ENCODE measurements at places on chromosomes 3 and 15.
A peak's percentile ranks its signal among the peaks of the same experiment; 100 is the strongest.

DNA sequence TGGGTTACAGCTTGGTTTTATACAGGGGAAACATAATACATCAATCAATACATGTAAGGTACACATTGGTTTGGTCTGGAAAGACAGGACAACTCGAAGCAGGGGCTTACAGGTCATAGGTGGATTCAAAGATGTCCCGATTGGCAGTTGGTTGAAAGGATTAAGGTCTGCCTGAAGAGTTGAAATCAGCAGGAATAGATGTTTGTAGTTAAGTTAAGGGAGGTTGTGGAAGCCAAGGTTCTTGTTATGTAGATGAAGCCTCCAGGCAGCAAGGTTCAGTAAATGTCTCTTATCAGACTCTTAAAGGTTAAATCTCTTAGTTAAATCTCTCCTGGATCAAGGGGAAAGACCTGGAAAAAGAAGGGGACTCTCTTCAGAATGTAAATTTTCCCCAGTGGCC lies 58.4 kb upstream of the MINAR1 start:
- DNase-seq = no peak

DNA sequence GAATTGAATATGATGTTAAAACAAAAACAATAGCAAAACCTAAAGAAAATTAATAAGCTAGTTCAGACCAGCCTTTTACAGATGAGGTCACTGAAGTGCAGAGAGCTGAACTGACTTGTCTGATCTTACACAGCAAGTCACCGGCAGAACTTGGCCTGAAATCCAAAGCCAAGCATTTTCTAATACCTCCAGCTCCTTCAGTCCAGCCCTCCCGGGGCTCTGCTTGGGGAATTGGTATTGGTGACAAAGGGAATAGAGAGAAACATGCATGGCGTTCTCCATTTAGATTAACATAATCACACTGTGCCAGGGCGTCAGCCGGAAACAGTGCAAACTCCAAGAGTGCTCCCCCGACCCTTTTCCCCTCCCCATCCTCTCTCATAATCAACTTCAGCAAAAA lies 14.1 kb upstream of the ZSCAN2 start:
- DNase-seq = no peak

- peak; percentile 50 for DNase-seq
These were observed 161.6 kb upstream of the PDZRN3 start for GRCh38 chr3:73786321-73786807.

DNA sequence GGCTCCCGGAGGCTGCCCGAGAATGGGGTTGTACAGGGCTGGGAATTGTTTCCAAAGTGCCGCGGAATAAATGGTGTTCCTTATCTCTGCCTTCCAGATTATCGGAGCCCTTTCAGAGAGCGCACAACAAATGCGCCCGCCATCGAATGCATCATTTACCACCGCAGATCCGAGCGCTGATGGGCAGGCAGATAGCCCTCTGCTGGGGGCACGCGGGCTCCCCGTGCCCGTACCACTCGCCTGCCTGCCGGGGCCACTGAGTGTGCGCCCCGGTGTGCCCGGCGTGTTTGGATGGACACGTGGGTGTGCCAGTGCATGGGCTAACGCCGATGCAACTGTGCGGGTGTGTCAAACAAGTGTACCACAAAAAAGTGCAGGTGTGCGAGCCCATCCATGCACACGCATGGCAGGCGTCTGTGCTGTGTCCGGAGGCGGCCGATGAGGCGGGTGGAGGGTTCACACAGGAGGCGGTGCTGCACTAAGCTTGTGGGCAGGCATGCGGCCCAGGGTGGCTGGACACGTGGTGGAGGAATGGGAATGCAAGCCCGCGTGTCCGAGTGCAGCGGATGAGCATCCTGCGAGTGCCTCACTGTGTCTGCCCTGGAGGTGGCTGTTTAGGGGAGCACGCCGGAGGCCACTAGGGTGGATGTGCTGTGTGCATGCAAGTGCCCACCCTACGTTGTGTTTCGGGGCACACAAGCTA lies 3.8 kb upstream of the GATA2 start:
- peak; percentile 56 for DNase-seq

GRCh38 chr3:143294188-143294587 lies 174.6 kb downstream of the CHST2 start:
- no peak for DNase-seq

- no peak for DNase-seq
These were observed 513 bp downstream of the SS18L2 start for GRCh38 chr3:42590989-42591756.

DNA sequence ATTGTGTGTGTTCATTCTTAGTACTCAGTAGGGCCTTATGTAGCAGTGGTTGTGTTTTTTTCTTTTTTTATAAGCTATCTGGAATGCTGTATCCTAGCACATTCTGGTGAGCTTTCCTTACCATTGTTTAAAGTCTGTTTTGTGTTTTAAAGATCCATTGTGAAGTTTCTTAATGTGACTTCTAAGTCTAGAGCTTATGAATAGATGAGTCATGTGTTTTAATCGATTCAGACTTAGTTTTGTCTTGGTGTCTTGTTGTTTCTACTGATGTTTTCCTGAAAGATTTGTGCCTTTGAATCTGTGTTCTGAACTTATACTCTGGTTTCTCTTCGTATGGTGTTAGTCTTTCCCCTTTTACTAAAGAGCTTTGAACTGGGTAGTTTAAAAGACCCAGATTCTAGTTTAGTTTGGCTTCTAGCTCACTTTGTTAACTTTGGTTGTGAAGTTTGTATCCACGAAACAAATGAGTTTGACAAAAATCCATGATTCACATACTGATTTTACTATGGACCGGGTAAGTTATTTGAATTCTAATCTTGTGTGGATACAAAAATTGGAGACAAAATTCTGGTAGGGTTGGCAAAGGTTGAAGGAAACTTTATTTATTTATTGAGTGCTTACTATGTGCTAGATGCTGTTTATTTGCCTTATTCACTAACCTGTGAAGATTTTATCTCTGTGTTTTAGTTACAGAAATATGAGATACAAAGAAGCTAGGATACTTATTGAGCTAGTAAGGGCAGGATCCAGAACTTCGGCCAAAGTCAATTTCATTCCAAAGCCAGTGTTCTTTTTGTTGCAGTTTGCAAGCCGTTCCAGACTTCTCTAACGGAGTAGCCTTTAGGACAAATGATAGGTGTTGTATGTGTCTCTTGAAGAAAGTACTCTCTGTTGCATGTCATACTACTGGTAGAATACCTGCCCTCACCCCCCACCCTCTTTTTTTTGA lies 24.8 kb downstream of the AKAP13 start:
- DNase-seq = no peak

DNA sequence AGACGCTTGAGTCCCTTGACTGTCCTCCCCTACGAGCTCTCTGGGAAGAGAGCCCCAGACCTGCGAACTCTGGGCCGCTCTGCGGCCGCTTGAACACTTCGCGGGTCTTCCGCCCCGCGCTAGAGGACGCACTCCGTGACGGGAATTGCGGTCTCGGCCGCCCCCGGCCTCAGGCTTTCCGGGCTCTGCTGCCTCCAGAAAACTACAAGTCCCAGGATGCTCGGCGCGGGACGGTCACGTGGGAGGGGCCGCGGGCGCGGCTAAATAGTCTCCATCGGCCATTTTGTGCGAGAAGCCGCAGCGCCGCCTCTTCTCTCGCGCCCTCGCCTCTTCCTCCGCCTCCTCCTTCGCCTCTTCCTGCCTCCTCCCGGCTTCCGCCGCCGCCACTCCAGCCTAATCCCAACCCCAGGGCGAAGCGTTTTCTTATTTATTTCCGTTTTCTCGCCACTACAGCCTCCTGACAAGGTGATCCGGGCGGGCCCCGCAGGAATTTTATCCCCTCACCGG lies at the start of gene EIF1B:
Gene EIF1B, plus strand, starts transcription at position 290 of the 507 bp plus-strand sequence. CDS start 235 bp downstream, outside the sequence.
- peak; percentile 97 for DNase-seq

GRCh38 chr15:68447209-68447608 lies 15.2 kb upstream of the ITGA11 start:
- no peak for DNase-seq

DNA sequence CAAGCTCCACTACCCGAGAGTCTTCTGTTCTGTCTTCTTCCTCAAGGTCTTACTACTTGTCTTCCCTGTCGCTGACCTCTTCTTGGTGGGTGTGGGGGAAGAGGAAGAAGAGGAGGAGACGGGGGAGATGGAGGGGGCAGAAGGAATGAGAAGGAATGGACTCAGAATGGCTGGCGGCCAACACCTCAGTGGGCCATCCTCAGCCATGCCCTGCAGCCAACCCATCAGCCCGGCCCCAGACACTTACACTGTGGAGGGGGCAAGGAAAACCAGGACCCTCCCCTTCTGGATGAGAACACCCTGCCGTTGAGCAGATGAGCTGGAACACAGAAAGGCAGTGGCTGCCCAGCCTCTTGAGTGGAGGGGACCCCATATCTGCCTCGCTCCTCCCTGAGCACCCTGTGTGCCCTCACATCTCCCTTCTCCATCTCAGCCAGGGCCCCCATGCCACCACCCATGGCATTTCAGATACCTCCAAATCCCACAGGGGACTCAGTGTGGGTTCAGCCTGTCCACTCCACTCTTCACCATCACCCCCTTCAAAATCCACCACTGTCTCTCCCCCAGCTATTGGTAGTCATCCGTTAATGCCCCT lies 45.5 kb upstream of the PRR23E start:
- no peak for DNase-seq

GRCh38 chr15:81336568-81336967 lies 12.6 kb upstream of the STARD5 start:
- peak; percentile 33 for DNase-seq

GRCh38 chr3:48938156-48938555 lies 19.5 kb downstream of the ARIH2 start:
- no peak for DNase-seq

- DNase-seq = no peak
These were observed 365.6 kb downstream of the MAGI1 start for GRCh38 chr3:65672871-65673815.

DNA sequence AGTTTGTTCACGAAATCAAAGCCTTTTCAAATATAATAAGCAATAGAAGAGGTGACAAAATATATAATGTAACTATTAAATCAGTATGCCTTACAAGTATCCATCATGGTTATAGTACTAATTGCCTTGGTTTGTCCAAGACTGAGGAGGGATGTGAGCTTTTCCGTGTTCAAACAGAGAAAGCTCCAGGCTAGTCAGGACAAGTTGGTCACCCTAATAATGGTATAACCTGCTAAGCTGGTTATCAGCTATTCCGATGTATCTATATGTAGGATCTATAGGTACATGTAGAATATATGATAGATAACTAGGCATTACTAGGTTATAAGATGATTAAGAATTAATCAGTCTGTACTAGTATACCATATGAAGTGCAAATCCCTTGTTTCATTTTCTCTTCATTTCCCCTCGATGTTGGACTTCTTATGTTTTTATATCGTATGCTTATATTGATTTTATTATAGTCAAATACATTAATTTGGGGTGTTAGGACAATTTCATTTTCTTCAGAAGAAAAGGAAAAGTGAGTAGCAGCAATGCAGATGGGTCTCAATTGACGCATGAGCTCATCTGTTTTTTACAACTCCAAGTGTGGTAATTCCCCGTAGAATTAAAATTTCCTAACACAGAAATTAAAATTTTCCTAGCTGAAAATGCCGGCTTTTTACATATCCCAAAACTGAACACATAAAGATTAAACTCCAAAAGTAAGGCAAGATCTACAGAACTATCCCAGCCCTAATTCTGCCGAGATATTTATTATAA lies 419.1 kb downstream of the TIGIT start:
- no peak for DNase-seq

DNA sequence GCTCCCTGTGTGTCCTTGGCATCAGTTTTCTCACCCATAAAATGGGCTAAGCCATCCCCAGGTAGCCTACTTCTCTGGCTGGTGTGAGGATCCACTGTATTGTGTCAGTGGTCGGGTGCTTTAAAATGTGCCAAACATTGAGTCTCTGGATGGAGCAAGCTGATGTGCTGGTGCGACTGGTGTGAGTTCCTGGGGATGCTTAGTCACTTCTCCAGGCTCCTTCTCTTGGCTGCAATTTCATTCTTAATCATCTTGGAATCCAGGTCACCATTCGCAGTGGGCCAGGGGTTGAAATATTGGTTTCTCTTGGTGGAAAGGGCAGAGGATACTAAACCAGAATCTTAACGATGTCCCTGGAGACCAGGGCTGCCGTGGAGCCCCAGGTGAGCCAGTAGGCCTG lies 29.3 kb downstream of the SCN5A start:
- no peak for DNase-seq

DNA sequence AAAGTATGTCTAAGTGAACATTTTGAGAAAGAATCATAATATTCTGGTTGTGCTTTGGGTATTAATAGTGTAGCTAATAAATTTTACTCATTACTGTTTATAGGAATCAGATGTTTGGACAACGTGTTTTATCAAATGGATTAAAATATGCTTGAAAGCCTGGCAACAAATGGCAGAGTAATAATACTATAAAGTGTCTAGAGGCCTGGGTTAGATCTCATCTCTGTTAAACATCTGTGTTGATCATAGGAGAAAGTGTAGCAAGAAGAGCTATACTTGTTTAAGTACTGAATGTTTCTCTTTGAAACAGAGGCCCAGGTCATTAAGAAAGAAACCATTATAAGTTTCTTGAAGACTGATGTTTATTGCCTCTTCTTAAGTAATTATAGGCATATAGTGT lies 30.5 kb downstream of the VPS8 start:
- no peak for DNase-seq

GRCh38 chr3:36496684-36497633 lies 116.7 kb downstream of the STAC start:
- DNase-seq = no peak

Data from spinal cord (tissue), 10 donors.